Stimulated activated CD4-positive, alpha-beta T cell treated with anti-CD3 and anti-CD28 coated beads, TNF-alpha, amount 100 ng/mL, for 1 hour (primary cell): ENCODE measurements at places on chromosomes 11 and 22.

DNA sequence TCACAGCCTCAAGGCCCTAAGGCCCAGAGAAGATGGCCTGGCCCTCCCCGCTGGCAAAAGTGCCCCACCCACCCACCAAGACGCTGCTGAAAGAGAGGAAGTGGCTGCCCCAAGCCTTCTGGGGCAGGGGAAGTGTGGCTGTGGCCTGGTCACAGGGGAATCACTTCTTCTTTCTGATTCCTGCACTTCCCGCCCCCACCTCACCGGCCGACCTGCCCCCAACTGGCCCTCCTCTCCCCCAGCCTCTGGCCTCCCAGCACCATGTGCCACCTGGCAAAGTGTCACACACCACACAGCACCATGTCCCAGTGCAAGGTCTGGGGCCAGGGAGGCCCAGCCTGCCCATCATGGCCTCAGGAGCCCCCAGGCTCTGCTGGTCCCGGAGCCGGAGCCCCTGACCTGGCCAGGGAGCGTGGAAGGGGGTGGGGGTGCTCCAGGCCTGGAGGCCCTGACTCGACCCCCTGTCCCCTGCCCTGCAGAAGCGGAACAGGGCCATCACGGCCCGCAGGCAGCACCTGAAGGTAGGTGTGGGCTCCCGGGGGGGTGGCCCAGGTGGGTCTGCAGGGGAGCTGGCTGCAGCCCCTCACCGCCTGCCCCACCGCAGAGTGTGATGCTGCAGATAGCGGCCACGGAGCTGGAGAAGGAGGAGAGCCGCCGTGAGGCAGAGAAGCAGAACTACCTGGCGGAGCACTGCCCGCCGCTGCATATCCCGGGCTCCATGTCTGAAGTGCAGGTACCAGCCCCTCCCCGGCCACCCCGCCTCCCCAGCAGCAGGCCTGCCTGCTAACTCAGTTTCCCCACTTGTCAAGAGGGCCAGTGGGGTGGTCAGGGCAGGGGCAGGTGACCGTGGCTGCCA, 1.4 kb downstream of the TNNI2 start:
- DNase-seq = no peak

DNA sequence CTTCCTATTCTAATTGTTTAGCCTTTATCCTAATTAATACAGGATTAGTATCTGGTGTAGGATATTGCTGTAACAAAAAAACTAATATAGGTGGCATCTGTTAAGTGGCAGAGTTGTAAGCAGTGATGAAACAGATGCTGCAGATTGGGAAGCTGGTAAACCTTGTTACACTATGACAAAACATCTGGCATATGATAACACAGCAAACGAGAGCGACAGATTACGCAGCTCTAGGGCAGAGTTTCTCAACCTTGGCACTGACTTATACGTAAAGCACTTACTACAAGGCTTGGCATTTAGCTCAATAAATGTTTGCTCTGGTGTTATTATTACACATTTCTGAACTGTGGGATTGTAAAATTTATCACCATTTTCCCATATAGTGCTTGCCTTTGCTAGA, 137.0 kb downstream of the ATG16L2 start:
- no peak for DNase-seq

GRCh38 chr11:72925656-72926055, 111.4 kb downstream of the ATG16L2 start:
- DNase-seq = no peak

GRCh38 chr22:33114565-33114964, 56.4 kb upstream of the SYN3 start:
- DNase-seq = no peak

DNA sequence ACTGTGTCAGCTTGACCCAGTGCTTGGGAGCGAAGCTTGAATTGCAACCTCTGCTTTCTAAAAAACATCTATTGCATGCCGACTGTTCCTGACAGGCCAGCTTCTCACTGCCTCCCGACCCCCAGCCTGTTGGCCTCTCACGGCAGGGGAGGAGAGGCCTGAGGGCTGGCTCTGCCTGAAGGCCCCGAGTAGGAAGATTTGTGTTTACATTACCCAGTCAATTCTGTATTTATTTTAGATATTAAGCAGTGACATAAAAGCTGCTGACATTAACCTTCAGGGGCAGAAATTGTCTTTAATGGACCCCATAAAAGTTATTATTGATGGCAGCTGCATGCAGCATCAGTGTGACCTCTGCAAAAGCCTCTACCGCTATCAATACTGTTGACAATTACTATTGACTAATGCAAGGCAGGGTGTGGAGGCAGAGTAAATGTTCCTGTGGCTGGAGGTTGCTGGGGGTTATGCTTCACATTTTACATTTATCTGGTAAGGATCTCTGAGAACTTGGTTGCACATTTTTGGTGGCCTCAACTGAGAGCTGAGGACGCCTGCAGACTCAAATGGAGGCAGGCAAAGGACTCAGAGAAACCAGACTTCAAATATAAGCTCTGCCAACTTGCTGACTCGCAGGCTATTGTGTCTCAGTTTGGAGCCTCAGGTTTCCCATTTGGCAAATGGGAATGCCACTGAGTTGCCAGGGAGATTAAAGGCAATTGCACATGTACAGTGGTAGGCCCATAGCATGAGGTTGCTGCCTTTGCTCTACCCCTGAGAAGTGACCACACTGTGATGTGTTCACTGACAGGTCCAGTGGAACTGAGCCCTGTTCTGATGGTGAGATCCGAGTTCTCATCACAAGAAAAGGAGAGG, 380.5 kb downstream of the TENM4 start:
- DNase-seq = no peak

GRCh38 chr22:27296091-27296675, 505.4 kb downstream of the MN1 start:
- DNase-seq = no peak

DNA sequence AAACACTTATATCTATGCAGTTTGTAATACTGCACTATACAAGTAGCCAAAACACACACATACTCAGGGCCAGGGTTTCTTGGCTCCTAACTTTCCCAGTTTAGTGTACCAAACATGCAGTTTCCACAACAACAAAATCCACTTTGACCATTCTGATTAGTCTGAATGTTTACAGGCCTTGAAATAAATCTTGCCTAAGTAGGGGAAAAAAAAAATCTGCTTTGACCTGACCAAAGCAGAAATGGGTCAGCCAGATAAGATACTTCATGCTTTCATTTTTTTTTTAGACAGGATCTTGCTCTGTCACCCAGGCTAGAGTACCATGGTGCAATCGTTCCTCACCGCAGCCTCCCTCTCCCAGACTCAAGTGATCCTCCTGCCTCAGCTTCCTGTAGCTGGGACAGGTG, 10.1 kb downstream of the PRR14L start:
- DNase-seq = no peak

DNA sequence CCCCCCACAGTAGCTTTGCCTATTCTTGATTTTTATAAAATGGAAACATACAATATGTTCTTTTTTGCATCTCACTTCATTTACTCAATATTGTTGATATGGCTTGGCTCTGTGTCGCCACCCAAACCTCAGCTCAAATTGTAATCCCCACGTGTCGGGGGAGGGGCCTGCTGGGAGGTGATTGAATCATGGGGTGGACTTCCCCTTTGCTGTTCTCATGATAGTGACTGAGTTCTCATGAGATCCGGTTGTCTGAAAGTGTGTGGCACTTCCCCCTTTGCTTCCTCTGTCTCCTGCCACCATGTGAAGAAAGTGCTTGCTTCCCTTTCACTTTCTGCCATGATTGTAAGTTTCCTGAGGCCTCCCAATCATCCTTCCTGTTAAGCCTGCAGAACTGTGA, 431.3 kb downstream of the MN1 start:
- DNase-seq = no peak

- no peak for DNase-seq
These were observed 15.1 kb upstream of the RGL4 start for GRCh38 chr22:23675502-23676415.

- DNase-seq = no peak
These were observed 67.0 kb upstream of the IGLL5 start for GRCh38 chr22:22820626-22821025.

DNA sequence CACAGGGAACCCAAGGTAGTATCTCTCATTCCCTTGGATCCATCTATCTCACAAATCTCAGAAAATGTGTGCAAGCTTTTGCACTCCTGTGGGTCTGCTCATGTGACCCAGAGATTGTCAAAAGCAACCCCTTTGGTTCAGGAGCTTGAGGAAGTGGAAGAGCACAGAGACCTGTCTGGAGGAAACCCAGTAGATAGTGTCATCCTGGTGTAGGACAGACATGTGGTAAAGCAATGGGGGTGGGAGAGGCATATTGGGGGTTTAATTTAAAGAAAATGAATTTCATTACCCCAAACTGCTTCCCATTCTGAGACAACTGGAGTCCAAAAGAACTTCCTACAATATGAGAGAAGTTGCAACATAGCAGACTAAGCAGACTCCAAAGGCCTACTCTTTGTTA, 5.8 kb upstream of the MS4A14 start:
- DNase-seq = no peak

DNA sequence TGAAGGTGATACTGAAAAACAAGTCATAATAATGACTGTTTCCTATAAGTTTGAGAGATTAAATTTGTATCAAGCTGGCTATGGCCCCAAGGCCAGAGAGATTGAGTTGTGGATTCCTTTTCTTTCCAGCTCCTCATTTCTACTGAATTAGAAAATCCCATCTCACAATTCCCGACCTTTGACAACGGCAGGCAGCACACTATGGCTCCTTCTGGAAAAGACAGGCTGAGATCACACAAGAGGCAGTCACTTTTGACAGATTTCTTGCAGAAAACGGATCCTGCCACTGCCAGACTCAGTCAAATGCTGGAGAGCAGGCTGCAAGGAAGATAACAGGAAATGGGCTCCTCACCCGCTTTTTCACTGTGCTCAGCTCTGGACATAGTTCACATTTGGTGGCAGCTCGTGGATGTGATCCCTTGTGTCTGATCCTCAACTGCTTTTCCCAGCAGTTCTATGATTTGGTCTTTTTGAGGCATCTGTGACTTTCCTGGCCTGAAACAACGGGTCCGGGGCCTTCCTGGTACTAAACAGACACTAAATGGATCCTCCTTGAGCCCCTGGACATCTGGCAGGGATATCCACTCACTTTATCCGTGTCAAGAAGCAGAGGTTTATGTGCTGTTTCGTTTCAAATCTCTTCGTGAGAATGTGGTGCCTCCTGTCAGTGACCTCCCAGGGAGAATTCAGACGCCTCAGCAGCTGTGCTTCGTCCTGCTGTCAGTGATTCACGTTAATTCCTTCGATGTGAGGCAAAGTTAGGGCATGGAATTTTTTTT, 26.1 kb upstream of the RTL6 start:
- no peak for DNase-seq

DNA sequence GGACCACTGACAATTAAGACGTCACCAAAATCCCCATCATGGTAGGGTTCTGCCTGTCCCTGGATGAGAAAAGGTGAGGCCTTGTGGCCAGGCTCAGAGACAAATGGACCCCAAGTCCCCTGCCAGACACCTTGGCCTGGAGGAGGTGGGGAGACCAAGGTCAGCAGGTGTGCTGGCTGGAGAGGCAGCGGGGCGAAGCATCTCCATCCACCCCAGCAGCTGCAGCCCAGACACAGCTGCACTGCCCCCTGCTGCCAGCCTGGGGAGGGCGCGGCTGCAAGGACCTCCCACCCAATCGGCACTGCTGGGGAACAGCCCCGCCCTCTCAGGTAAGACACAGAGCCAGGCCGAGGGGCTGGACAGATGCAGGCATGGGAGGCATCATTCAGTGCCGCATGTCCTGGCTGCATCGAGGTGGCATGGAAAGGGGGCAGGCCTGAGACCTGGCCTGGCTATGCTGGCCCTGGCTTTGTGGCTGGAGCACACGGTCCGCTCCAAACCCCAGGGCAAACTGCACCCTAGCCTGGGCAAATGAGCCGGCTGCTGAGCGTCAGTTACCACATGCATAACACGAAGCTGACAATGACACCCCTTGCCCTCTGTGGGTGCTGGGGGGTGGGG, 12.2 kb upstream of the MFNG start:
- DNase-seq = peak; percentile 15

DNA sequence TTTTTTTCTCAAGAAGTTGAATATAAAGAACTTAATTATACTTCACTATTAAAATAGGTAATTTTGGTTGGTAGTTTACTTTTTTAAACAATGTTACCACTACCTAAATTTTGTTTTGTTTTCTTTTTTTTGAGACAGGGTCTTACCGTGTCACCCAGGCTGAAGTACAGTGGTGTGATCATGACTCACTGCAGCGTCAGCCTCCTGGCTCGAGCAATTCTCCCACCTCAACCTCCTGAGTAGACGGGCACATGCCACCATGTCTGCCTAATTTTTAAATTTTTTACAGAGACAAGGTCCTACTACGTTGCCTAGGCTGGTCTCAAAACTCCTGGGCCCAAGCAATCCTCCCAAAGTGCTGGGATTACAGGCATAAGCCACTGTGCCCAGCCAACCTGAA, 17.6 kb downstream of the SPCS2 start:
- no peak for DNase-seq

DNA sequence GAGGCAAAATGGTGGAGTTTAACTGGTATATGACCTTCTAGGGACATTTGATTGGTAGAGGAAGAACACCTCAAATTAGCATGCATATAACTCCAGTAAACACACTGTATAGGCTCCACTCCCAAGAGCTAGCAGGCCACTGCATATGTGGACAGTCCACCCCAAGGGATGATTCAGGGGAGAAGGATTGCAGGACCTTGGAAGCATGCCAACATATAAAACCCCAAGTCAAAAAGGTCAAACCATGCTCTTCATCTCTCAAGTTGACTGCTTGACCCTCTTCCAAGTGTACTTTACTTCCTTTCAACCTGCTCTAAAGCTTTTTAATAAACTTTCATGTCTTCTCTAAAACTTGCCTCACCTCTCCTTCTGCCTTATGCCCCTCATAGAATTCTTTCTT, 459.9 kb upstream of the CCDC179 start:
- no peak for DNase-seq

- no peak for DNase-seq
These were observed 15.0 kb upstream of the GNB1L start for GRCh38 chr22:19869497-19870152.

GRCh38 chr11:101202614-101203013, 73.0 kb upstream of the PGR start:
- no peak for DNase-seq

DNA sequence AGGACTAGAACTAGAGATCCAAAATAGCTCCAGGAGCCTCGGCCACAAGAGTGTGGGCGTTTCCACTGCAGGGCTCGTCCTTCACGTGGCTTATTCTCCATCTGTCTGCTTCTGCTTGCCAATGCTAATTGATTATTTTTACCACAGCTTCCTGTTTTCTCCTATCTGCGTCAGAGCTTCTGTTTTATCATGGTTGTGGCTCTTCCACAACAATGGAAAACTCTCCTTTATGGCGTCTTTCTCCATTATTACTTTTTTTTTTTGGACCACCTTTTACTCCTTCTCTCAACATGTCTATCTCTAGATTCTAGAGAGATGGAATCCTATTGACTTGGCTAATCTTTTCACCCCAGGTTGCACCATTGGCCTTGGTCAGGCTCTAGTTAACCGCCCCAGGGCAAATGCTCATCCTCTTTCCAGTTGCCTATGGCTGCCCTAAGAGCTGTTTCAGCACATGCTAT, 25.9 kb downstream of the CAT start:
- DNase-seq = no peak

DNA sequence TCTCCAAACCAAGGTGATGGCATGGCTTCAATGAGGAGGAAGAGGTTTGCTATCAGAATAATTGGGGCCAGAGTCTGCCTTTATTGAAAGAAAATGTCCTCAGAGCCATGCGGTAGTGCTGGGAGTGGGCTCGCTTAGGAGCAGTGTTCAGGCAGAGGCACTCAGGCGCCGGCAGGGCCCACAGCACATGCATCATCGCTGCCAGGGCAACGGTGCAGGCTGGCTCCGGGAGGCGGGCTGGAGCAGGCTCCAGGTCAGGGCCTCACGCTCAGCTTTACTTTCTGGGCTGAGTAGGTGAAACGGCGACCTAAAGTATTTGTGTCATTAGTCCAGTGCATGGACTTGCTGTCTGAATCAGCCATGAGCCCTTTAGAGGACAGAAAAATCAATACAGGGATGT, 169.9 kb upstream of the CCDC90B start:
- DNase-seq = no peak
